Bronchial epithelial cell (primary cell): ENCODE measurements at places on chromosomes 1 and 21.

DNA sequence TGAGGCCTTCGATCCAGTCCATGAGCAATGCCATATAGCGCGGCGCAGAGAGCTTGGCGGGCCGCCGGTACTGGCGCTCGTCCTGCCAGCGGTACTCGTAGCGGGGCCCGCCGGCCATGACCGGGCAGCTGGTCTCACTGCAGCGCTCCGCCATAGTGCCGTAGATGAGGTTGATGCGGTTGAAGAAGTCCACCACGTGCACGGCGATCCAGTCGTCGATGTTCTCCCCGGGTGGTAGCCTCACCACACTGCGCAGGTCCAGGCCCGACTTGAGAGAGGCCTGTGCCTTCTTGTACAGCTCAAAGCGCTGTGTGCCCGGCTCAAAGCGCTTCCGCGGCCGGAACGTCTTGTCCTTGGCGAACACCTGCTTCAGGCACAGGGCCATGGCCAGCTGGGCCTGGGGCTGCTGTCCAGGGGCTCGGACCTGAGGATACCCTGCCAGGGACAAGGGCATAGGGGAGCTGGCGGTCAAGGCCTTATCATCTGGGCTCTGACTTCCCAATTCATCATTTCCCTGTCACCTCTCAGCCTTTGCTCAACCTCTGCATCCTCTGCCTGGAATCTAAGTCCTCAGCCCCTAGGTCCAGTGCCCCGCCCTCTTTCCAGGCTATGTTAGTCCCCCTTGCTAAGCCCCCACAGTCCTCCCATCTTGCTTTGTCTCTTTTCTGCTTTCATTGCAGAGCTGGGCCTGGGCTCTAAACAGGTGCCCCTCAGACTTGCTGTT lies 3.5 kb downstream of the MOB3C start:
- DNase-seq = no peak

- no peak for DNase-seq
Measured at GRCh38 chr1:211908453-211908852, 77.9 kb upstream of the LPGAT1 start.

DNA sequence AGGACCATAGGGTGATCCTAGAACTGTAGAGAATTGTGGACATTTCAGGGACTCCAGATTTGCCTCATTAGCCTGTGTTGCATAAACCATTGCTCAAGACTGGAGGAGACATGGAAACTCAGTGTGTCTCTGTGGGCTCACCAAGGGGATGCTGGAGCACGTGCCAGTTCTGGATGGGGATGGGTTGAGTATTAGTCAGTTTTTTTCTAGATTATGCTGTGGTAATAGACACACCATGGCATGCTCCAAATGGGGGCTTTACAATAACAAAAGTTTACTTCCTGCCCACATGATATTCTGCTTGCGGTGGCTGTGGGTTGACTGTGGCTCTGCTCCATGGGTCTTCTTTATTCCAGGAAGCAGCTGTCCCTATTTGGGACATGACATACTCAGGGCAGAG lies 125.4 kb downstream of the FOXD2 start:
- no peak for DNase-seq

- no peak for DNase-seq
Measured at GRCh38 chr1:110538075-110538474, 19.1 kb upstream of the KCNA10 start.

DNA sequence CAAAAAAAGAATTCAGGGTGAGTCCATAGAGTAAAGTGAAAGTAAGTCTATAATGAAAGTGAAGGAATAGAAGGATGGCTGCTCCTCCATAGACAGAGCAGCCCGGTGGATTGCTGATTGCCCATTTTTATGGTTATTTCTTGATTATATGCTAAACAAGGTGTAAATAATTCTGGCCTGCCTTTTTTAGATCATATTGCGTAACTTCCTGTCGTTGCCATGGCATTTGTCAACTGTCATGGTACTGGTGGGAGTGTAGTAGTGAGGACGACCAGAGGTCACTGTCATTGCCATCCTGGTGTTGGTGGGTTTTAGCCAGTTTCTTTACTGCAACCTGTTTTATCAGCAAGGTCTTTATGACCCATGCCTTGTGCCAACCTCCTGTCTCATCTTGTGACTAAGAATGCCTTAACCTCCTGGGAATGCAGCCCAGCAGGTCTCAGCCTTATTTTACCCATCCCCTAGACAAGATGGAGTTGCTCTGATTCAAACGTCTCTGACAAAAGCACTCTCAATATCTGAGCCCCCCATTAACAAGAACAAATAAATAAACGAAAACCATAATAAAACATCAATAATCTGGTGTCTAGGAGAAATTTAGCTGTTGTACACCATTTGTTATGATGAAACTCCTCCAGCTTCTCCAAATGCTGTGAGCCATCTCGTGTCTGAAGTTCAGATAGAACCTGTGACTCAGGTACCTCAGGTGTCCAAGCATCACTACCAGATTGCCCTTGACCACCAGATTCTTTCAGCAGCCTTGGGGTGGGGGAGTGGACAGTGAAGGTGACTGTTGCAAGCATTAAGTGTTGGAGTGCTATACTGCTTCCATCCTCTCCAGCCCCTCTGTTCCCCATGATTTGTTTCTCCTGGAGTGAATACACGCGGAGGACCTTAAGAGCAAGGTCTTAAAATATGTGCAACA lies 36.0 kb downstream of the EBNA1BP2 start:
- DNase-seq = peak; percentile 84

GRCh38 chr1:202323731-202324130 lies 18.0 kb downstream of the UBE2T start:
- no peak for DNase-seq

- peak; percentile 34 for DNase-seq
Measured at GRCh38 chr1:113784104-113784779, 25.0 kb upstream of the PHTF1 start.
